ENCODE measurements at places on chromosomes 3 and 15. TPM values are rescaled to one million over a fixed set of nuclear protein-coding genes. Genes with fewer than 3 reads are reported as not detected.

- DNase-seq: no peak
These were observed 106.3 kb upstream of the SPATA12 start for GRCh38 chr3:56954125-56954524.

- DNase-seq: no peak
These were observed 1020.2 kb downstream of the AGBL1 start for GRCh38 chr15:87099916-87100315.

- DNase-seq: no peak
These were observed 52.0 kb downstream of the SUCNR1 start for GRCh38 chr3:151925419-151925818.

- DNase-seq: no peak
These were observed 147.0 kb upstream of the SLITRK3 start for GRCh38 chr3:165343185-165343584.

GRCh38 chr15:80925597-80926059 is 64.0 kb downstream of the MESD start:
- DNase-seq: no peak

DNA sequence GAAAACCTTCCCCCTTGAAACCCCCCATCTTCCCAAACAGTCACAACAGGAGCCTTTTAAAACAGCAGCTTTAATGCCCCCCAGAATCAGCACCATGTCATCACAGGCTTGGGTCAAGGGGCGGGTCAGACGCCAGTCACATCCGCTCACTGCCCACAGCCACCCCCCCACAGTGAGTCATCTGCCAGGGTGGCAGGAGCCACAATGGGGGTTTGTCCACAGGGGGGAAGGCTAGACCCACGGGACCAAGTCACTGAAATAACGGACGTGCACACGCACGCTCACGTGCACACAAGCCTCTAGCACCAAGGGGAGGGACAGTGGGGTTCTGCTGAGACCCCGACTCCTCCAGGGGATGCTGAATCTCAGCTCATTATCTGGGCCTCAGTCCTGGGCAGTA is 441 bp upstream of the UCN2 start:
- no peak for DNase-seq

DNA sequence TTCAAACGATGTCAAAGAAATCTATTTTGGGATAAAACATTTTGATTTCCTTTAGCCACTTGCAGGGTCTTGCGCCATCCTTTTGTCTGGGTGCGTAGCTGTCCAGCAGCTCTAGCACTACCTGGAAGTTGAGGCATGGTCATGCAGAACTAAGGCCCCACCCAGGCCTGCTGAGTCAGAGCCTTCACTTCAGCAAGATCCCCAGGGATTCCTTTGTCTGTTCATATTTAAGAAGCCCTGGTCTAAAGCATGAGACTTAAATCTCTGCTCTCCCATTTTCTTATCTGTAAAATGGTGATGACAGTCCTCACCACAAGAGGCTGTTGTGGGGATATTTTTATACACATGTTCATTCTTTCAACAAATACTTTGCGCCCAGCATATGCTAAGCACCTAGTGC is 99.0 kb upstream of the CTDSPL start:
- no peak for DNase-seq

XCR1 gene
- 0.06 TPM for polyA plus RNA-seq

BCHE gene
- polyA plus RNA-seq: not detected

FAM227B gene
- 5.6 TPM for polyA plus RNA-seq

APOD gene
- polyA plus RNA-seq: not detected

ACP3 gene
- polyA plus RNA-seq: 0.19 TPM

NEK10 gene
- 0.55 TPM for polyA plus RNA-seq

PLCH1 gene
- not detected for polyA plus RNA-seq
